ENCODE measurements at places on chromosomes 11 and 22. TPM values are rescaled to one million over a fixed set of nuclear protein-coding genes. Genes with fewer than 3 reads are reported as not detected.

DNA sequence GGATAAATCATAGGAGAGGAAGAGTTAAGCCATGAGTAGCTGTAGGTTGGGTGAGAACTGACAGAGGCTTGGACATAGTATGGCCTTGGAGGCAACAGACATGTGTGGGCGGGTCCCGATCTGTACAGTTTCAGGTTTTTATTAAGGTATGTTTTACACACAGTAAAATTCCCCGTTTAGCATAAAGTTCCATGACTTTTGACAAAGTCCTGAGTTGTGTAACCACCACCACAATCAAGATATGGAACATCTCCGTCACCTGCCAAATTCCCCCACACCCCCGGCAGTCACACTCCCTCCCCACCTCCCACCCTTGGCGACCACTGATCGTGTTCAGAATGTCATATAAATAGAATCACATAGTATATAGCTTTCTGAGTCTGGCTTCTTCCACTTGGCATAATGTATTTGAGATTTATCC, 68.1 kb downstream of the GRIK4 start:
- no peak overlapping the region for H3K4me3 ChIP-seq
- no peak for DNase-seq
- H3K27ac ChIP-seq = no peak overlapping the region
- peaks cover 18% of the 10 kb centered on the region for H3K27me3 ChIP-seq
- no peaks in the 10 kb centered on the region for H3K36me3 ChIP-seq

GRCh38 chr22:38834991-38835390, 8.8 kb downstream of the NPTXR start:
- no peak for DNase-seq
- no peaks in the 10 kb centered on the region for H3K4me1 ChIP-seq
- H3K27me3 ChIP-seq = peaks cover 38% of the 10 kb centered on the region

DNA sequence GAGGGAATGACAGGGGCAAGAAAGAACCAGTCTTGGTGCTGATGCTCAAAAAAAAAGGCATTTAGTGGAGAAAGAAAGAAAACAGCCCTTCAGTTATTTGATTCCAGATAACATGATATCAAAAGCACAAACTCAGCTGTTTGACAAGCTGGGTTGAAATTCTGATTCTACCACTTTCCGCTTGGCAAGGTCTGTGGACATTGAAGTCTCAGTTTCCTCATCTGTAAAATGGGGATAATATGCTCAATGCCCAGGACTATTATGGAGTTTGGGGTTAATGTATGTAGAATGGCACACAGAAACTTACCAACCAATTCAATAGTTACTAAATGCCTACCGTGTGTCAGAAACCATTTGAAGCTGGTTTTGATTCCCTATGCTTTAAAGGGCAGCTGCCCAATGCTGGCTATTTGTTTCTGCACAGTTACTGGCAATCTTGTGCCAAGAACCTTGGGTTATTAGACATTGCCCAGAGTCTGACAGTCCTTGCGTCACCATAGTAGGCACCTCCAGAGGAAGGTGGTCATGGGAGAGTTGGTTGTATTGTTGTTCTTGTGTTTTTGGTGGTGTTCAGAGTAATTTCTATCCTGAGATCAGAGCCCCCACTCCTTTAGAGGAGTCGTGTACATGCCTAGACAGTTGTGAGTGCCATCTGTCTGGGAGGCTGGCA, 19.5 kb downstream of the ELF5 start:
- H3K36me3 ChIP-seq = no peaks in the 10 kb centered on the region
- H3K27ac ChIP-seq = no peak overlapping the region
- DNase-seq = no peak
- no peak overlapping the region for H3K4me3 ChIP-seq

The WT1 gene
- total RNA-seq = not detected

- no peak overlapping the region for H3K4me3 ChIP-seq
- H3K4me1 ChIP-seq = peaks cover 23% of the 10 kb centered on the region
- no peak for DNase-seq
- H3K27me3 ChIP-seq = no peaks in the 10 kb centered on the region
Observed at GRCh38 chr22:29291215-29291614, 15.2 kb upstream of the GAS2L1 start.

DNA sequence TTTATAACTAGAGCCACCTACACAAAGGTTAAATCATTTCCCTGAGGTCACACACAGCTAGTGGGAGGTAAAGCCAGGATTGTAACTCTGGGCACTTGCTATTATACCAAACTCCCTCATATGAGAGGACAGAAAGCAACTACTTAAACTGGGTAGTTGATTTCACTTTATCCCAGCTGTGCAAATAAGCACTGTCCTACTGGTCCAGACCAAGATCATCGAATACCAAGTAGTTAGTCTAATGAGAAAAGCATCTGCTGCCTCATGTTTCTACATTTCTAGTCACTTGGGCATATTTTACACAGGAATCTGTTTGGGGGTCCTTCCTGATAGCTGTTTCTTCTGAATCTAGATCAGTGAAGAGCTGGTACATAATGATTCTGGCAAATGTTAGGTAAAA, 178.6 kb upstream of the NARS2 start:
- DNase-seq = no peak
- H3K4me1 ChIP-seq = no peaks in the 10 kb centered on the region
- H3K27me3 ChIP-seq = no peaks in the 10 kb centered on the region
- no peak overlapping the region for H3K4me3 ChIP-seq
- no peaks in the 10 kb centered on the region for H3K36me3 ChIP-seq

GRCh38 chr11:61734767-61735166, 17.7 kb upstream of the MYRF start:
- H3K4me3 ChIP-seq = no peak overlapping the region
- H3K4me1 ChIP-seq = peaks cover 6% of the 10 kb centered on the region
- H3K27ac ChIP-seq = no peak overlapping the region
- DNase-seq = no peak
- peaks cover 3% of the 10 kb centered on the region for H3K27me3 ChIP-seq

DNA sequence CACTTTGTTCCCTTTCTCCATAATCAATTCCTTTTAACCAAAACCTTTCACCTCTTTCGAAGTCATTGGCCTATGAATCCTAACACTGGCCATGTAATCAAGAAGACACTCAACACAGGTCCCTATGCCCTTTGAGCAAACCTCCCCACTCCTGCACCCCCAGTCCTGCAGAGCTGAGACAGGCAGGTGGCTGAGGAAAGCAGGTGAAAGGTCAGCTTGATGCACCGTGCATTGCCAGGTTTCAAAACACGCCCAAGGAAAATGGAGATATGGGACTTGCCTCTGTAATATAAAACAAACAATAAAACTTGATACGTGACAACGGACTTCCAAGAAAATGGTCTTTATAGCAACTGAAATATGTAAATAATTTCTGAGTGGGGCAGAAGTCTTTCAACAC, 10.6 kb downstream of the CPT1A start:
- H3K27ac ChIP-seq = no peak overlapping the region
- H3K27me3 ChIP-seq = peaks cover 36% of the 10 kb centered on the region
- DNase-seq = no peak
- no peak overlapping the region for H3K4me3 ChIP-seq

Data from neural crest cell (in vitro differentiated cells).